ENCODE measurements at places on chromosomes 1 and 21.

- peak; percentile 99 for DNase-seq
These were observed 1.2 kb downstream of the NIPAL3 start for GRCh38 chr1:24416666-24417391.

DNA sequence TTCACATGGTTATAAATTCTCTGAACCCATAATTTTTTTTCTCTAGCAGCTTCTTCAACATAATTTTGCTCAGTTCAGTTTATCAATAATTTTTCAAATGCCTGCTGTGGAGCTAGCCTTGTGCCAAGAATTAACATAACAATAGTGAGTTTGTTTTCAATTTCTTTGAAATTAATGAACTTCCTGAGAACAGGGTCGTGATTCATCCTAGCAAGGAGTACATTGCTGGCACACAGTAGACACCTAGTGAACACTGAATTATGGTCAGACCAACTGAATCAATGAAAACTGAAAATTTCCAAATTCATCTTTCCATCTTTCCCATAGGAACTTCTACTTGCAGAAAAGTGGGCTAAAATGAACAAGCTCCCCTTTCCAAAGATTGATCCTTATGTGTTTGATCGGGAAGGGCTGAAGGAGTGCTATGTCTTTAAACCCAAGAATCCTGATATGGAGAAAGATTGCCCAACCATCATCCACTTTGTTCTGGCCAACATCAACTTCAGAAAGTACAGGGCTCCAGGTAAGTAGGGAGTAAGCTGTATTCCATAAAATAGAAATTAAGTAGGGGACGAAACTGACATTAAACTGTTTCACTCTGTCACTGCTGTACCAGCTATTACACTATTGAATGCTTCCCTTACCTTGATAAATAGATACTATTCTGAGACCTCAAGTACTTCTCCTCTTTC lies 148.7 kb downstream of the PLA2G4A start:
- DNase-seq, result no peak

GRCh38 chr1:89165811-89166210 lies 10.0 kb downstream of the GBP7 start:
- DNase-seq, result no peak

DNA sequence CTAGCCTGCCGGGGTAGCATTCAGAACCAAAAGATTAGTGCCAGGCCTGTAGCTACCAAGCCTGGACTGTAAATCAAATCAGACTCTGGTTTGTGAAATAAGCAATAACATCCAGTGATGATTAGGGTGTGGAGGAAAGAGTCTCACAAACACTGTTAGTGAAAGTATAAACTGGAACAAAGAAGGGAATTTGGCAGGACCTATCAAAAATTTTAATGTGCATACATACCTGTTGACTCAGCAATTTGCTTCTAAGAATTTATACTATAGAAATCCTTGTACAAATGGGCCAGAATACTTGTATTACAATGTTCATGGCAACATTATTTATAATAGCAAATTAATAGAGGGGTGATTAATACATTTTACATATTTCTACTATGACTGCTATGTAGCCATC lies 109.8 kb upstream of the WARS2 start:
- DNase-seq, result no peak

DNA sequence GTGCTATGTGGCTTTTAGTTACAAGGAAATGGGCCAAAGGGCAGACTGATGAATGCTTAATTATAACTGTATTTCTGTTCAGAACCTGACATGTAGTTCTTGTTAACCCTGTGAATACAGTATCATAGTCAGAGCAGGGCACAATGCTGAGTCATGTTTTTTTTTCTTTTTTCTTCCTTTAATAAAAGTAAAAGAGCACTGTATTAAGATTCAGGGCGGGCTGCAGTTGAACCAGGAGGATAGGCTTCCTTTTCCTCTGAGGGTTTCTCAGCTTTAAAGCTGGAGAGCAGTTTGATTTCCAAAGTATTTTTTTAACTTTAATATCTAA lies 8.7 kb downstream of the CLDN8 start:
- no peak for DNase-seq

DNA sequence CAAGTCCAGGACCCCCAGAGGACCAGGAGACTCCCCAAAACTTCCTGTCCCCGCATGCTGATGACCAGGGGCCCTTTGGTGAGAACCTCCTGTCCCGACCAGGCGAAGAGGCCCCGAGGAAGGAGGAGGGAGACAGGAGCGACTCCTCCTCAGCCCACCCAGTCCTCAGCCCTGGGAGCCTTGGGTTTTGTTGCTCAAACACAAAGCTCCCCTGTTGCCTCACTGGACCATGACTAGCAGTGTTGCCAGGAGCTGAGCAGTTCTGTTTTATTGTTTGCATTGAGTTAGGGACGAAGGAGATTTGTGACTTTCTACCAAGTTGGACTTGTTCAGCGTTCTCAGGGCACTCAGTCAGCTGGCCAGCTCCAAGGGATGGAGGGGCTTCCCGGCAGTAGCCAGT lies 10.0 kb downstream of the UMODL1 start:
- no peak for DNase-seq

DNA sequence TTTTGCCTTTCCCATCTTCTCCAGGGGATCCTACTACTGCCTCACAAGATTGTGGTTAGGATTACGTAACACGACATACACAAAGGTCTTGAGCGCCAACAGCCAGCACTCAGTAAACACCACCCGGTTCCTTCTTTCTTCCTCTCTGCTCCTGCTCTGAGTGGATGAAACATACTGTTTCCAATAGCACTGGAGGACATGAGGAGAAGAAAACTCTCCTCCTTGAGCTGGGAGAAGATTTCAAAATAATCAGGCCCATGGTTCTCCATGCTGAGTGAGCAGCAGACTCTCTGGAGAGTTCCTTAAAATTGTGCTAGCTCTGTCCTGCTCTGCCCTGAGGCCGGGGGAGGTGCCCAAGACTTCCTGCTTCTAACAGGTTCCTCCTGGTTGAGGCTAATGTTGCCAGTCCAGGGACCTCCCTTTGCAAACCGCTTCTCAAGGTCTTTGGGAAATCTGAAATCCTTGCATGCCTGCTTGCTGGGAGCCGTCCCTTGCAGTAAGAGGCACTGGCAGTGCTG lies 29.4 kb upstream of the MX1 start:
- peak; percentile 12 for DNase-seq

- peak; percentile 48 for DNase-seq
These were observed 923 bp upstream of the IFNGR2 start for GRCh38 chr21:33402001-33402979.

DNA sequence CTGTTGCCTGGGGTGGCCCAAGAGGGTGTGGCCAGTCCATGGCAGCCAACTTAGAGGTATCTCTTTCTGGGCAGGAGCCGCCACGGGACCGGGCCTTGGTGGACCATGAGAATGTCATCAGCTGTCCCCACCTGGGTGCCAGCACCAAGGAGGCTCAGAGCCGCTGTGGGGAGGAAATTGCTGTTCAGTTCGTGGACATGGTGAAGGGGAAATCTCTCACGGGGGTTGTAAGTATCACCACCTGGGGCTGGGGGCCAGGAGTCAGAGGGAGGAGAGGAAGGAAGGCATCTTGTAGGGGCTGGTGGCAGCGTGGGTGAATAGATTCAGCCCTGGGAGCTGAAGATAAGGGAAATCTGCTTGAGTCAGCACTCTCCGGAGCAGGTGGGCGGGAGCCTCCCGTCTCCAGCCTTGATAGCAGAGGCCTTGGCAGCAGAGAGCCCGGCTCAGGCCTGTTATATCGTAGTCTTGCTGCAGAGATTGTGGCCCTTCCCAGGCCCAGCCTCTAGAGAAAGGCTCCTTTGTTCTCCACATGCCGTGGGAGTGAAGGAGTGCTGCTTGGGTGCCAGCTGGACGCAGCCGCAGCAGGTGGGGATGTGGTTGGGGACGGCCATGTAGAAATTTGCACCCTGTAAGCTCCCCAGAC lies 25.4 kb downstream of the PHGDH start:
- DNase-seq, result no peak

DNA sequence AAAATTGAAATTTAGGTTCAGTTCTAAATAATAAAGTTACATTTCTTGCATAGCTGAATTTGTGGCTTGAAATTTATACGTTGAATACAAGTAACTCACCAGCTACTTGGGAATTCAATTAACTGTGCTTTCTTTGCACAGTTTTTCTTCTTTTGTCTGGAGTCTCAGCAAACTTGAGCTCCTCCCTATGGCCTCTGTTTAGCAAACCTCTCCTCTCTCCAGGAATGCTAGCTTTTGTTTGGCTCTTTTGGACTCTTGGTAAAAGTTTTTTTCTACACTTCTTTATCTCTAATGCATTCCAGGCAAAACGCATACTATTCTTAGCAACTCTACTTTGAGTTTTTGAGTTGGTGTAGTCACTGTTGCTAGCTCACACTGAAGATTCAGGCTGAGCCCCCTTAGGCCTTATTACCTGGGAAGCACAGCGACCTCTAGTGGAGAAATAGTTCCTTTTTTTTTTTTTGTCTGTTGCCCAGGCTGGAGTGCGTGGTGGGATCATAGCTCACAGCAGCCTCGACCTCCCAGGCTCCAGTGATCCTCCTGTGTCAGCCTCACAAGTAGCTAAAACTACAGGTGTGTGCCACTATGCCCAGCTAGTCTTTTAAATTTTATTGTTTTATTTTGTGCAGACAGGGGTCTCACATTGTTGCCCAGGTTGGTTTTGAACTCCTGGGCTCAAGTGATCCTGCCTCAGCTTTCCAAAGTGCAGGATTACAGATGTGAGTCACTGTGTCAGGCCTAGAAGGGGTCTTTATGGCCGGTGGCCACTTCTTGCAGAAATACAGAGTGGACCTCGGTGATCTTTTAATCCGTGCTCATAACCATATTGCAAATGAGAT lies 61.7 kb downstream of the CASQ2 start:
- peak; percentile 59 for DNase-seq

GRCh38 chr1:75745276-75745675 lies 20.8 kb downstream of the ACADM start:
- no peak for DNase-seq

- no peak for DNase-seq
These were observed 36.6 kb upstream of the NHLH2 start for GRCh38 chr1:115877511-115877910.

GRCh38 chr1:186925881-186926669 lies 97.3 kb downstream of the PLA2G4A start:
- DNase-seq, result no peak

DNA sequence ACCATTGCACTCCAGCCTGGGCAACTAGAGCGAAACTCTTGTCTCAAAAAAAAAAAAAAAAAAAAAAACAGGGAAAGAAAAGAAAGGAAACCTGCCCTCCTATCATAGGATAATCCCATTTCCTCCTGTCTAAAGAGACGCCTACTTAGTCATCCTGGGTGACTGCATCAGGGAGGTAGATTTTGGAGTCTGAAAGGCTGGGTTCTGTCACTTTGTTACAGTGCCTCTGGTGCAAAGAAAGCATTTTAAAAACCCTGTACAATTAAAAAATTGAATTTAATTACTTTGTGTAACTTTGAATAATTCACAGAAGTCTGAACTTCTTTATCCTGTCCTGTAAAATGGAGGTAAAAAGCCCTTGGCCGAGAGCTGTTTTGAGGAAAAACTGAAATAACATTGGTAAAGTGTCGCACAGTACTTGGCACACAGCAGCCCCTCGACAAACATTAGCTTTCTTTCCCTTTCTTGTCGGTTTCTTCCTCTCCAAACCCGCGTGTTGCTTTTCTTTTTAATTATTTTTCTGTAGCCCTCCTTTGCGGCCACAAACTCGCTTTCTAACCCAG lies 657 bp upstream of the HDAC1 start:
- DNase-seq, result peak; percentile 83

DNA sequence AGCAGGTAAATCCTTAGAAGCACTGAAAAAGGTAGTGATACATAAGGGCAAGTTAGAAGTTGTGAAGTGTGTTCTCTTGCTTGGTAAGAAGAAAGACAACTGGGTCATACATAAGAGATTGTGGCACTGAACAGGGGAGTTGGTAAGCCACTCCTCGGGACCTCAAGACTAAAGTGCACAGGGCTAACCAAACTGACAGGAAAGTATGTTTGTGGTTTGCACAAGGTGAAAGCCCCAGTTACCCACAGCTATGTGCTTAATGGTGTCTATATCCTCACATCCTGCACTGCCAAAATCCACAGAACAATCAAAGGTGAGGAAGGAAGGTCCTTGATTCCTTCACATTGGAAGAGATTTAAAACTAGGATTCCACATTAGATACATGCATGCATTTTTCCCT lies 276.5 kb downstream of the DNM3 start:
- DNase-seq, result peak; percentile 63

DNA sequence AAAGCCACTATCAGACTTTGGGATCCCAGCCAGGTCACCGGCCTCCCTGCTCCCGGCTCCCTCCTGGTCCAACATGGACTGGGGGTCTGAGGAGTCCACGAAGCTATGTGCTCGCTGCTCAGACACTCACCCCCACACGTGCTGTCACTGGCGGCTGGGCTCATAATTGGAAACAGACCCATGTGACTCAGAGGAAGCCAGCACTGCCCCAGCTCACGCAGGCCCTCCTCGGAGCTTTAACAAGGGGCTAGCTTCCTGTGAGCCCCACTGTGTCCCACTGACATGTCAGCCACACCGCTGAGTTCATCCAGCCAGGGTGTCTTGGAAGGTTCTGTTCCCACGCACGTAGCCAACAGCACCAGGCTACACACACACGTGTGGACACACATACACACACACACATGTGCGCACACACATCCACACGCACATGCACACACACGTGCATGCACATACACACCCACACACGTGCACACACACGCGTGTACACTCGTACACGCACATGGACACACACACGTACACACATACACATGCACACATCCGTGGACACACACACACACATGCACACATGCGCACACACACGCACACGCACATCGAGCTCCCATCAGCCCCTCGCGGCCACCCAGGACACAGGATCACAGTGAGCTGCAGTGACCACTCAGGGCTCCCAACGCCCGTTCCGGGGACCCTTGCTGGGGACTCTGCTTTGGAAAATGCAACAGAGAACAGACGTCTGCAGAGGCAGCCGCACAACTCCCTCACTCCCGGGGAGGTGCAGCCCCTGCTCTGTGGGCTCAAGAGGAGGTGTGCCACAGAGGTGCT lies 18.4 kb upstream of the COL6A2 start:
- DNase-seq, result no peak

- no peak for DNase-seq
These were observed 292.1 kb downstream of the SDCCAG8 start for GRCh38 chr1:243547891-243548290.

GRCh38 chr1:54309631-54310366 lies 96.4 kb downstream of the SSBP3 start:
- DNase-seq, result no peak

DNA sequence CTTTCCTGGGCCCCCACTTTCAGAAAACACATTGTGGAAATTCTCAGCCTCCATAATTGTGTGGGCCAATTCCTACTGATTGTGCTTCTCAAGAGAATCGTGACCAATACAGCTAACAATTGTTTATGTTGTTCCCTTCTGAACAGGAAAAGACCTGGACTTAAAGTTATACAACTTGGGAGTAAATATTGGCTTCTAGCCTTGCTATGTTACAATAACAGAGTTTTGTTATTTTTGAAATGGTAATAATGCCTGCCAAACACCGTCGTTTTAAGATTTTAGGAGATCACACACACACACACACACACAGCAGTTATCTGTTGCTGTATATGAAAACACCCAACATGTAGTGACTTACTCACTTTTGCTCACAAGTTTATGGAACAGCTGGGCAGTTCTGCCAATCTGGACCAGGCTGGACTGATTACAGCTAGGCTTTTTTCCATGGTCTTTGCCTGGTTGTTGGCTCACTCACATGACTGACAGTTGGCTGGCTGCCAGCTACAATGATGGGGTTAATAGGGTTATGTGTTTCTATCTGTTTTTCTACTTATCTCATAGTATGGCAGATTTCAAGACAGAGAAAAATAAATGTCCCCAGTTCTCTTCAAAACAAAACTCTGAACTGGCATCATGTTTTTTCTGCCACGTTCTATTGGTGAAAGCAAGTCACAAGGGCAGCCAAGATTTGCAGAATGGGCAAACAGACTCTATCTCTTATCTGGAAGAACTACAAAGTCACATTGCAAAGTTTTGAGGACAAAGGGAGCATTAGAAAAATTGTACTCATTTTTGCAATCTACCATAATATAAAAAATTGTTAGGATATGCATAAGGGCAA lies 447.5 kb downstream of the NEGR1 start:
- DNase-seq, result no peak

All from kidney tubule cell (primary cell).